ENCODE measurements at places on chromosomes 4 and X.

- DNase-seq: no peak
Observed at GRCh38 chr4:7680731-7681130, 246.0 kb upstream of the PSAPL1 start.

GRCh38 chr4:134408897-134409296, 207.3 kb upstream of the PABPC4L start:
- DNase-seq: no peak

- no peak for DNase-seq
Observed at GRCh38 chr4:138188406-138189084, 53.6 kb downstream of the SLC7A11 start.

GRCh38 chr4:150769248-150769647, 187.3 kb downstream of the MAB21L2 start:
- peak; percentile 5 for DNase-seq

- DNase-seq: peak; percentile 23
Observed at GRCh38 chrX:45240301-45240700, 39.6 kb upstream of the DIPK2B start.

- peak; percentile 8 for DNase-seq
Observed at GRCh38 chr4:173332963-173333657, 1.0 kb downstream of the HMGB2 start.

DNA sequence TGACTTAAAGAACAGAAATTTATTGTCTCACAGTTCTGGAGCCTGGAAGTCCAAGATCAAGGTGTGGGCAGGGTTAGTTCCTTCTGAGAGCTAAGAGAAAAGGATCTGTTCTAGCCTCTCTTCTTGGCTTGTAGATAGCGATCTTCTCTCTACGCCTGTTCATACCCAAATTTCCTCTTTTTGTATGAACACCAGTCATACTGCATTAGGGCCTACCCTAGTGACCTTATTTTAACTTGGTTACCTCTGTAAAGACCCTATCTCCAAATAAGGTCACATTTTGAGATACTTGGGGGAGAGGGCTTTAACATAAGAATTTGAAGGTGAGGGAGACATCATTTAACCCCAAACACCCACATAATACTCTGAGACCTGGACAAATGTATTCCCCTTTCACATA, 55.6 kb upstream of the SPP1 start:
- DNase-seq: no peak

DNA sequence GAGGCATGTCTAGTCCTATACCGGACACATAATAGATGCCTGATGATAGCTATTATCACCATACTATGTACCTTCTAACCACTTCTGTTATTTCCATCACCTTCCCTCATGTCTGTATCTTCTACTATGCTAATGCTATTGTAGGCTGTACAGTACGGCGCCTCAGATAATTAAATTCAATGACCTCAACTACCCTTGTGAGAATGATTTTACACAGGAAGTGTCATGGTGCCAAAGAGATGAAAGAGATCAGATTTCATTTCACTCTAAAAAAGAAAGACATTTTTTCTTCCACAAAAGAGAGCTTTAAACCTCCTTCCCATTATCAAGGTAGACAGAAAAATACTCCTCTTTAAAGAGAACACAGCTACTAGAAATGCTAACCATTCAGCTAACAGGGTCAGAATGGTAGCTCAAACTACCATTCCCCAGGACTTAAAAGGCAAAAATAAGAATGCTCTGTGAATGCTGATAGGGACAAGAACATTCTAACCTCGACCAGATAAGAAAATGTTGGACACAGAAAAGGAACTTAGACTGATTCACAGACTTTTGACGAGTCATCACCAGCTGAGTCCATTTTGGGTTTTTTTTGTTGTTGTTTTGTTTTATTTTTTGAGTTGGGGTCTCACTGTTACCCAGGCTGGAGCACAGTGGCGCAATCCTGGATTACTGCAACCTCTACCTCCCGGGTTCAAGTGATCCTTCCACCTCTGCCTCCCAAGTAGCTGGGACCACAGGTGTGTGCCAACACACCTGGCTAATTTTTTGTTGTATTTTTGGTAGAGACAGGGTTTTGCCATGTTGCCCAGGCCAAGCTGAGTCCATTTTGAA, 99.2 kb upstream of the RAPGEF2 start:
- peak; percentile 68 for DNase-seq

DNA sequence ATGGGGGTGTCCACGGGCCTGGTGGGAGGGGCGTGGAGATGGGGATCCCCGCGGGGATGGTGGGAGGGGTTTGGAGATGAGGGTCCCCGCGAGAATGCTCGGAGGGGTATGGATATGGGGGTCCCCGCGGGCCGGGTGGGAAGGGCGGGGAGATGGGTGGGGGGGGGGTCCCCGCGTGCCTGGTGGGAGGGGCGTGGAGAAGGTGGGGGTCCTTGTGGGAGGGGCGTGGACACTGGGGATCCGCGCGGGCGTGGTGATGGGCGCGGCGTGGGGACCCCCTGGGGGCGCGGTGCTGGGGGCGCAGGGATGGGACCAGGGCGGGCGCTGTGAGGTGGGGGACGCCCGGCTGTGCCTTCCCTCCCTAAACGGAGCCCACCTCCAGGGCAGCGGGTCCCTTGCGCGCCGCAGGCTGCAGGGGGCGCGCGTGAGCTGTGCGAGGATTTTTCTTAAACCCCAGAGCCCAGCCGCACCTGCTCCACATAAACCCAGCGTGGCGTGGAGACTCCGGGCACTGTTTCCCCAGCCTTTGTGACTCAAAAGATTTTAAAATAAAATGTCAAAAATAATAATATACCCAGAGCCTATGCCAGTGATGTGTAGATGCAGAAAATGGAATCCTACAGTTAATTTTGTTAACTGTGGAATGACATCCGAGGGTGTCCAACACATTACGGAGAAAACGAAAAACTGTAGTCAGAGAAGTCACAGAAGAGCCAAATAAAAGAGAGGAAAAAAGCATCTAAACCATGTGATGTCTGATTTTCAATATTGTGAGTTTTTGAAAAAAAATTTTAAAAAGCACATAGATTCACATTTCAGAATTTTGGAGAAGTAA, 1.5 kb upstream of the ASMTL start:
- DNase-seq: peak; percentile 80

GRCh38 chr4:10589321-10589720, 95.2 kb downstream of the CLNK start:
- peak; percentile 22 for DNase-seq

DNA sequence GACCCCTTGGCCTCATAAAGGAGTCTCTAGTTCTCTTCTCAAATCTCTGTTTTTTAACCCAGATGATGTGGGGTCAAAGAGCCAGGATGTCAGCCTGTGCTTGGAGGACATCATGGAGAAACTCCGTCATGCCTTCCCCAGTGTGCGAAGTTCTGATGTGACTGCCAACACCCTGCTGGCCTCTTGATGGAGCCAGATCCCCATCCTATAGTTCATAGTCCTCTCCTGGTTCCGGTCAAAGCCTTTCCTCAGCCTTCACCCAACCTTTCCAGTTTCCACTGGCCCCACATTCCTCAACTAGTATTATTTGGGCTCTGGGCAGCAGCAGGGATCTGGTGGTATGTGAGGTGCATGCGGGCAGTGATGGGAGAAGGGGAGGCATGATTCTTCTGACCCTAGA, 30.7 kb downstream of the TAF7L start:
- DNase-seq: peak; percentile 33

- peak; percentile 87 for DNase-seq
Observed at GRCh38 chrX:72079607-72080006, 52.1 kb downstream of the RTL5 start.

DNA sequence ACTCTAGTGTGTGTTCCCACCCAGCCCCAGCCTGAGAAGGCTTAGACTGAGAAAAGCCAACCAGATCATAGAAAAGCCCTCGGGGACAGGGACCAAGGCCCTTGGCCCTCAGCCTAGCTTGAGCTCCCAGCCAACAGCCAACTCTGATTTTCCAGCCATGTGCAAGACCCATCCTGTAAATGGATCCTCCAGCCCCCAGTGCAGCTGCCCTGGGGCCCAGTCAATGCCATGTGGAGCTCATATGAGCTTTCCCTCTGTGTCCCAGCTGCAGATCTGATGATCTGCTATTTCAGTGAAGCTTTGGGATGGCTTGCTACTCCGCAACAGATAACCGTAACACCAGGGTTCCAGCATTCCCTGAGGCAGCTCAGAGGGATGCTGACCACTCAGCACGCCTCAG, 40.5 kb upstream of the CDKN2AIP start:
- DNase-seq: no peak

GRCh38 chrX:149987613-149988012, 49.3 kb upstream of the EOLA2 start:
- no peak for DNase-seq

- no peak for DNase-seq
Observed at GRCh38 chr4:153759407-153760316, at the start of gene RNF175. TSS of gene RNF175 (minus strand) at chr4:153760024. CDS start at chr4:153759862, 162 bp downstream.

GRCh38 chr4:184387351-184387750, 87.0 kb downstream of the IRF2 start:
- no peak for DNase-seq

DNA sequence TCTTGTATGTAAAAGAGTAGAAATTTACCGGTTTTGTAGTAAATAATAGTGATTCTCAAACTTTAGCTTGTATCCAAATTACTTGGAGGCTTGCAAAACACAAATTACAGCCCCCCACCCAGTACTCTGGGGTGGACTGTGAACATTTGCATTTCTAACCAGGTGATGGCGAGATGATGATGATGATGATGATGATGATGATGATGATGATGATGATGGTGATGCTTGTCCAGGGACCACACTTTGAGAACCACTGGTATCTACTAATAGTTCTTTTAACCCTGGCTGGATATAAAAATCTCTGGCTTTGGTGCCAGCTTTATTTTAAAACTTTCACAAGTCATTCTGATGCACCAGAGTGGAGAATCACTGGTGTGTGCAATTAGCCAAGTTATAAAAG, 96.3 kb downstream of the MRPL1 start:
- no peak for DNase-seq

DNA sequence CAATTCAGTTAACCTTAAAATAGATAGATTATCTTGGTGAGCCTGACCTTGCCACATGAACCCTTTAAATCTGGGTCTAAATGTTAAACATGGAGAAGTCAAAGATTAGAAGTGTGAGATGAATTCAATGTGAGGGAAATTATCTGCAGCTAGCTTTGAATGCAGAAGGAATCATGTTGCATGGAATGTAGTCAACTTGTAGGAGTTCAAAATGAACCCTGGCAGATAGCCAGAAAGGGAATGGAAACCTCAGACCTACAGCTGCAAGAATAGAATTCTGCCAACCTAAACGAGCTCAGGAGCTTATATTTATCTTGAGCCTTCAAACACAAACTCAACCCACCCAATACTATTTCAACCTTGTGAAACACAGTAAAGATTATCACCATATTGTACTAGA, 632.5 kb downstream of the KCTD8 start:
- DNase-seq: no peak

- DNase-seq: no peak
Observed at GRCh38 chr4:40587826-40588225, 41.8 kb downstream of the RBM47 start.

DNA sequence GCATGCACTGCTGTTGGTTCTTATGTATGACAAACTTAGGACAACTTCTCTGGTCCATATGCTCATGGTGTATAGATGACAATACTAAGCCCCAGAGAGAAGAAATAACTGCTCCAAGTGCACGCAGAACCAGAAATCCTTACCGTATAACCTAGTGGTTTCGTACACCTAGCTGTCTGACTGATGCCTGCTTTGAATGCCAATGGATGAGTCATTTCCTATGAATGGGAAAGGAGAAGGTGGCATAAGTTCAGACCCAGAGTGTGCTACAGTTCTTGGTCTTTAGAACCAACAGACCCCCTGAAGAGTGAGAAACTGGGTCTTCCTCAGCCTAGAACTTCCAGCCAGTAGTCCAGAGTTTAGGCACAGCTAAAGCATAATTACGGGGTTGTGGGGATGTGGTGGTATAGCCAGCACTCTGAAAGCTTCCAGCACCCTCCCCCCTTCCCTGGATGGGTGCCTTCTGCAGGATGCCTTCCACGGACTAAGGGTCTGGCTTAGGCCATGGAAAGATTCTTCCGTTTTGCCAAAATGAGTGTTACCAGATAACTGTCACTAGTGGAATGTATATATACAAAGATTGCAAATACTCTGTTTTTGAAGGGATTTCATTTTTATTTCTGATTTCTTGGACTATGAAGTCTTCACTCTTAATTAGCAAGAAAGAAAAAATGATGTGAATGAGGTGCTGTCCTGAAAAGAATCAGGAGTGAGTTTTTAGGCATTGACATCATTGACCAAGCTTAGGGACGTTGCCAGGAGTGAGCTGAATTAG, 84.6 kb upstream of the PACRGL start:
- no peak for DNase-seq

DNA sequence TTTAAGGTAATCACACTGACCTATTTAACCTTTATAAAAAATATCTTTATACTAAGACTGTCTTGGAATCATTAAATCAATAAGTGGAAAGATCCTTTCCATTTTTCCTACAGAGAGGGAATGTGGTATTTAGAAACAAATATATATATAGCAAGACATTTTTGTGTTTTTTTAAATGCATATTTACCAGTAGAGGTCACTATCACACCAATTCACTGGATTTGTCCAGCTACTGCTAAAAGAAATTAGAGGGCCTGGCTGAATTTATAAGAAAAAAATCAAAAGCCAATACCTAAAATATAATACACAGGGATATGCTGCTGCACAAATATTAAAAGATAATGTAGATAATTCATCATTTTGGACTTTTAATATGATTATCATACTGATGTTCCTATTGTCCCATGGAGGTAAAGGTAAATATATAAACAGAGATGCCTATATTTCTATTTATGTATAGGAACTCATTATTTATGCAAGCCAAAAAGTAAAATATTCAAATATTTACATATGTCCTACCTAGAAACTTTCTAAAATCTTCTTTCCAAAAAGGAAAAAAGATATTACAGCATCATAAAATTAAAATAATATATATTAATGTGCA, 69.5 kb downstream of the PDE5A start:
- DNase-seq: peak; percentile 69

GRCh38 chr4:82268050-82268825, 105.6 kb downstream of the HNRNPD start:
- DNase-seq: peak; percentile 56

DNA sequence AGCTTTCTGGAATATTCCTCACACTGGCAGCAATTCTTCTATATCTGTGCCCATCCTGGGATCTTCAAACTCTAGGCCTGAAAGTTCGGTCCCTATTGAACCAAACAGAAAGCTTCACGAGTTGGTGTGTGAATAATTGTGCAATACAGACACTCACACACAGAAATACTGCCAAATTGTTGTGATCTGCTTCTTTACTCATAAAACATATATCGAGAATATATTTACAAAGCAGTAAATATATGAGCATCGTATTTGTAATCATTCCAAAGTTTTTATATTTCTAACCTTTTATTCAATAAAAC, 56.6 kb upstream of the BEX4 start:
- DNase-seq: no peak

GRCh38 chrX:71938371-71938770, 27.7 kb downstream of the NHSL2 start:
- no peak for DNase-seq

- no peak for DNase-seq
Observed at GRCh38 chrX:47863187-47863586, 26.5 kb downstream of the ZNF81 start.

DNA sequence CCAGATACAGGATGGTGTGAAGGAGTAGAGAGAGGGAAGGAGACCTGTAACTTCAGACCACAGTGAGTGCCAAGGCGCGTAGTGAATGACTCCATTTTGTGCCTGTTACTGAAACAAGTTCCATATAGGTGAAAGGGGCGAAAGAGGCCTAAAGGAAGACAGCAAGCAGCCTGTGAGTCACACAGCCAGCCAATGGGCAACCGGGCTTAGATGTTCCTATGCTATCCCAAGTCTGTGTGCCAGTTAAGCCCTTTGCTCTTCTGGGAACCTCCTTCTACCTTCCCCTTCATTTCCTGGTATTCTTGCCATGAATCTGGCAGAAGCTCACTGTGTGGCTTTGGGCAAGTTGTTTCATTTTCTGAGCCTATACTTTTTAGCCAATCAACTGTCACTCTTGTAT, 161.8 kb upstream of the LDB2 start:
- DNase-seq: no peak

Measured in lung microvascular endothelial cell (primary cell).